ENCODE measurements at places on chromosomes 7 and 10. TPM values are rescaled to one million over a fixed set of nuclear protein-coding genes. Genes with fewer than 3 reads are reported as not detected.

Gene KNDC1
- total RNA-seq, result 0.33 TPM

Gene JCAD
- 94.8 TPM for total RNA-seq

Gene NUTM2A
- 0.86 TPM for total RNA-seq

Gene FOXL3
- not detected for total RNA-seq

Gene FAM180A
- total RNA-seq, result 11.9 TPM

Gene CCZ1
- 79.4 TPM for total RNA-seq

DNA sequence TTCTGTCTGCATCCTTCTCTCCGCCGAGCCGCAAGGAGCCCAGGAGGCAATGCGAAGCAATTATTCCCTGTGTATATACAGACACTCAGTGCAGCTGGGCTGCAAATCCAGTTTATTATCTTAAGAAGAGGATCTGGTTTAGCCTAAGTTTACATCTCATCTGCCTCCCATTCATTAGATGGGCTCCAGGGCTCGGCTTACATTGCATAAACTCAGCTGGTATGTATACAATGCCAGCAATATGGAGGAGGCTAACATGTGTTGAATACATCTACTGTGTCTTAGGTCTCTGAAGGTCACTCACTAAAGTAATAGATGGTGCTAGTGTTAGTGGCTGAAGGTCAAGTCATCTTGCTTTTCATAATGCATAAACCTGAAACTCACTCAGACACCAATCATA is 996.8 kb downstream of the KCNMA1 start:
- no peak for DNase-seq

- peak; percentile 95 for DNase-seq
Observed at GRCh38 chr7:1175967-1176851, 16.2 kb upstream of the ZFAND2A start.

DNA sequence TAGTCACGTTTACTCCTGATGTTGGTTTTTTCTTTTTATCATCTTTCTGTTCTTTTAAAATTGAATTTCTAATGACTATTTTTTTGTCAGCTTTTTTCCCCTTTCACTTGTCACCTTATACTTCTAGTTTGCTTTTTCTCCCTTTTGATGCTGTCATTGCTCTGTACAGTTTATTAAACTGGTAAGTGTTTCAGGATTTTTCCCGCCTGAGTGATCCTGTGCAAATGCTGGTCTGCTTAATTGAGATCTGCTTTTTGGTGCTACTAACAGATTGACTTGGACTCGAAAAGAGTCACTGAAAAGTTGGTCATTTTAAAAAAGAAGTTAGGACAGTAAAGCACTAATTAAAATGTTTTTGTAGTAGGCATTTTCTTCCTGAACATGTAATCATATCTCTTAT is 95.2 kb downstream of the PHTF2 start:
- no peak for DNase-seq

DNA sequence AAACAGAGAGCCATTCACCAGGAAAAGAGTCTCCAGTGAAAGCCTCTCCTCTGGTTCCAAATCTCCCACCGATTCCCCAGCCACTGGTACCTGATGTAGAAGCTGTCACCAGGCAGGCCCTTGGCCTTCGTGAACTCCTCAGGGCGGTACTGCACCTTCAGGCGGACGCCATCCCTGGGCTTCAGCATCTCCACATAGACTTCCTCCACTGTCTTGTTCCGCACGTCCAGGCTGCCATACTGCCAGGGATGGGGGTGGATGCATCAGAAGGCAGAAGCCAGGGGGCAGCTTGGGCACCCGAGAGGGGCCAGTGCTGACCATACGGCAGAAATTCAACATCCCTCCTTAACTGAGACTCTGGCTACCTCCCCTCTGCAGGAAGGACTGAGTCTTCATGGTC is 118.8 kb downstream of the DLG5 start:
- DNase-seq, result peak; percentile 64

DNA sequence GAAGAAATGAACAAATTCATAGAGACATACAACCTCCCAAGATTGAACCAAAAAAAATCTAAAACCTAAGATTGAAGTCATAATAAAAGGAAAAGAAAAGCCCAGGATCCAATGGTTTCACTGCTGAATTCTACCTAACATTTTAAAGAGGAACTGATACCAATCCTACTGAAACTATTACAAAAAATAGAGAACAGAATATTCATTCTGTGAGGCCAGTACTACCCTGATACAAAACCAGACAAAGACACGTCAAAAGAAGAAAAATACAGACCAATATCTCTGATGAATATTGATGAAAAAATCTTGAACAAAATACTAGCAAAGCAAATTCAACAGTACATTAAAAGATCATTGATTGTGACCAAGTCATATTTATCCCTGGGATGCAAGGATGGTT is 128.5 kb upstream of the STEAP1 start:
- DNase-seq, result no peak

DNA sequence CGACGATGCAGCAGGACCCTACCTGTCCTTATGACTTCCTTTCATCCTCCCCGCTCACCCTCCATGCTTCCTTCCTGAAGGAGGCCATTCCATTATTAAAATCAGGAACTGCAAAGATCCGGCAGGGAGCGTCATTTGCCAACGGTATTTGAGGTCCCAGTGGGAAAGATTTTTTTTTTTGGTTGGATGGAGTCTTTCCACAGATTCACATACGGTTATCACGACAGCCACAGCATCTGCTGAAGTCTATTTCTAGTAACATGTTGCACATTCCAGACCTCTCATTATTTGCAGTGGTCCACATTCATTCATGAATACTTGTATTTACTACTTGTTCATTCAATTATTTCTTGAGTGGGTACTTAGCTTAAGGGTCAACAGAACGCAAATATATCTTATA is 94.7 kb upstream of the LYZL2 start:
- DNase-seq, result peak; percentile 19

DNA sequence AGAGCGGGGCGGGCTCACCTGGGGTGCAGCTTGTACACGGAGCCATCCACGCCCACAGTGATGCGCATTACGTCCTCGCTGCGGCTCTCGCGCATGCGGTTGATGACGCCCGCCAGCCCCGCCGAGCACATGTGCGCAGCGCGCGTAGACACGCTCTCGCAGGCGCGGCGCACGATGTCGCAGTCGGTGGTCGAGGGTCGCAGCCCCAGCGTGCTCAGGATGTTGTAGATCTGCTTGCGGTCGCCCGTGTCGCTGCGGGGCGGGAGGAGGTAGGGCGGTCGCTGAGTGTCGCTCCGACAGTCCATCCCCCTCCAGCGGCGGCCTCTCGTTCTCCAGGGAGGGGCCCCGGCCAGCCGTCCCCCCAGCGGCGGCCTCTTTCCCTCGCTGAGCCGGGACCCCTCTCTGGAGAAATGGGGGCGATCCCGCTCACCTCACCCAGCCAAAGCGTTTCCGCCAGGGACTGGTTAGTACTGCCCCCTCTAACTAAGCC is 4.4 kb upstream of the MYL7 start:
- DNase-seq, result peak; percentile 73

DNA sequence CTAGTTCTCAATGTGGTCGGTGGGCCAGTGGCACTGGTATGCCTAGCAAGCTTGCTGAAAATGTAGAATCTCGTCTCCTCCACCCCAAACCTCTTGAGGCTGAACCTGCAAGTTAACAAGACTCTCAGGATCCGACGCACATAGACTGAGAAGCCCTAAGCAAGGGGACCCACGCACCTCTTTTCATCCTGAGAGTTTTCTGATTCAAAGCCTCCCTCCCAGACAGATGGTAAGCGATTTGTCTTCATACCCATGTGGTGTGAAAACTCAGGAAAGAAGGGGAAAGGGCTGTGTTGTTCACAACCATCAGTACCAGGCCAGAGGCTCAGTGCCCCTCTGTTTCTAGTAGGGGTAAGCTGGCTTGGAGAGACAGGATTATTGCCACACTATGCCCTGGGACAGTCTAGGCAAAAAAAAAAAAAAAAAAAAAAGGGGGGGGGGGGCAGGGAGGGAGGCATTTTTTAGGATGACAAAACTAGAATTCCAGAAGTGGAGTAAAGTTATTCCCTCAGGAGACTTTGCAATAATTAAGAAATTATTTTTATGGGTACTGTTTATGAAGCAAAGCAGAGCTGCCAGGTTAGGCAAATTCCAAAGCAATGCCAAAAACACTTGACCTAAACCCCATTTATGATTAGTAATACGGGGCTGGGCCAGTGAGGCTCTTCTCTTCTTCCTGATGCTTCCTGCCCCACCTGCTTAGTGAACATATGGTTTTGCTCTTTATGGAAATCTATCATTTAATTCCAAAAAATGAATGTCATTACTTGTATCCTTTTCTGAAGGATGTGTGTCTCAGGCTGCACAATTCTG is 117.6 kb upstream of the PDLIM1 start:
- DNase-seq, result peak; percentile 32

DNA sequence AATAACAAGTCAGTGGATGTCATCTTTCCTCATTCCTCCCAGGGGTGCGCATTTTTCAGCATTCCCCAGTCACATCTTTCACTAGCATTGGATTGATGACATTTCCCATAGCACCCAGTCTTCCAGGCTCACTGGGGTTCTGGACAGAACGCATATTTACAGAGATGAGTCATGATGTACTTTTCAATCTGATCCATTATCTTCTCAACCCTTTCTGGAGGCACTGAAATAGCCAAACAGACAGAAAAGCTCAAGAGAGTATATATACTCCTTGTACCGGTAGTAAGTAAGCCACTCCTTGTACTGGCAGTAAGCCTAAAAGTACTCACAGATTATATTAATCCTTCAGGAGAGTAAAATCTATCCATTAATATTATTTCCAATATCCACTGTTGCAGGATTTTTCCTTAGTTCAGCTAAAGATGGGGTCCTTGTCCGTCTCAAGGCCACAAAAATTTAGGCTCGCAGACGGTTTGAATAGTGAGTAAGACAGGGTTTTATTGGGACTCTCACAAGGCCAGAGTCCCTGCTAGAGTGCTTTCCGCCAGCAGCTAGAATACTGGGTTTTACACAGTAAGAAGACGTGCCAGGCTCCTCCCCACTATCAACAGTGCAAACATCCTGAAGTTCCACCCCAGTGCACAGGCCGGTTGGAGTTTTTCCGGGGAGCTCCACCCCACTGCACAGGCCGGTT is 60.8 kb downstream of the MDH2 start:
- no peak for DNase-seq

GRCh38 chr10:59829601-59830000 is 76.3 kb upstream of the MRLN start:
- no peak for DNase-seq

GRCh38 chr10:98587156-98587837 is 140.6 kb upstream of the HPS1 start:
- no peak for DNase-seq

DNA sequence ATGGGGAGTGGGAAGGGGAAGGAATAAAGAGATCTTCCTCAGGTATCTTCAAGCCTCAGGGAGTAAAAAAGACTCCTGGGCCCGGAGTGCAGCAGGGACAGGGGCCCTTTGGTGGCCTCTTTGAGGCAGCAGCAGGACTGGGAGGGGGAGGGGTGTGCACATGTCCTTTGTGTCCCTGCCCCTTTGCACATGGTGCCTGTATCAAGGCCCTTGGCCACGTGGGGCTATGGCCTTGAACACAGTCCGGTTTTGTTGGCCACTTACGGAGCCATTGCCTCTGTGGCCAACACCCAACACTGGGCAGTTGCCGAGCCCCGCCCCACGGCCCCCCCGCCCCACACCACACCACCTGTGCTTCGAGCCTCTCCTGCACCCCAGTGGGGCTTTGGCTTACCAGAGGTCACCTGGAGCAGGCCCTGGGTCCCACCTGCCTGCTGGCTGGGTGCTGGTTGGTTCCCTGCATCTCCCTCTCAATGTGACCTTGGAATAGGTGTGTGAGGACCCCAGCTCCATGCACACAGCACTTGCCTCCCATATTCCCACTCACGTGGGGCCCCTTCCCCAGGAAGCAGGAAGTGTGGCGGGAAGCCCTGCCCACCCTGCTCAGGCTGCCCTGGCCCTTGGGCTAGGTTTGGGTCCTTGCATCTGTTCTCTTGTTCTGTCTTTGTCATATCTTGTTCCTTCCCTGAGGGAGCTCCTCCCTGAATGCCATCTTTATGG is 5.4 kb downstream of the SAP25 start:
- DNase-seq, result peak; percentile 57

DNA sequence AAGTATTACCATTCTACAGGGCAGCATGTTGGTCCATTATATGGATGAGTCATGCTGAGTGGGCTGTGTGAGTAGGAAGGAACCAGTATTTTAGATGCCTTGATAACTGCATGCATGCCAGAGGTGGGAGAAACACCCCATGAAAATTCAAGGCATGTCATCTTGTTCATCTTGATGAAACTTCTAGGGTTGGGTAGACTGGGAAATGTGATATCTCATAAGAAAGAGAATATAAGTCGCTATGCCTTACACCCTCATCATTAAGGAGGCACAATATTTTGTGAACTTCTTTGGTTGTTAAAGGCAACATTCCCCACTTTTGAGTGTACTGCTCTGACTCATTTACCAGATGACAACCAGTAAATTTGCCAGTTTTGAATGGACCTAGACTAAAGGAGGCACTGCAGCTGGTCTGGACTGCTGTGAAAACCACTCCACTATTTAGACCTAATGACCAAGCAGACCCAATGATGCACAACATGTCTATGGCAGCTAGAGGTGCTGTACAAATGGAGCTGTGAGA is 48.0 kb downstream of the ZNF365 start:
- DNase-seq, result no peak

DNA sequence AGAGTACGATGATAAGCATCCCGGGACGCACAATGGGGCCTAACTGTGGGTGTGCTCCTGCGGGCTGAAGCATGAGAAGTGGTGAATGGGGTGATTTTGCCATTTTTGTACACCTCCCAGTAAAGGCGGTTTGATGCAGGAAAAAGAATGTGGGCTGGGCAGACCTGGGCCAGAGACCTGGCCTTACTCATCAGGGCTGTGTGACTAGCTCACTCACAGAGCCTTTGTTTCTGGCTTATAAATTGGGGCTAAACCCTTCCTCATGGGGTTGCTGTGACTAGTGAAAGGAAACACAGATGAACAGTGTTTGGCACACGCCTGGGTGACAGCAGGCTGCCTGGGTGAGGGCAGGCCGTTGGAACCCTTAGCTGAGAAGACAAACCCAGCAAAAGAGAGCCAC is 18.0 kb downstream of the RRP12 start:
- no peak for DNase-seq

DNA sequence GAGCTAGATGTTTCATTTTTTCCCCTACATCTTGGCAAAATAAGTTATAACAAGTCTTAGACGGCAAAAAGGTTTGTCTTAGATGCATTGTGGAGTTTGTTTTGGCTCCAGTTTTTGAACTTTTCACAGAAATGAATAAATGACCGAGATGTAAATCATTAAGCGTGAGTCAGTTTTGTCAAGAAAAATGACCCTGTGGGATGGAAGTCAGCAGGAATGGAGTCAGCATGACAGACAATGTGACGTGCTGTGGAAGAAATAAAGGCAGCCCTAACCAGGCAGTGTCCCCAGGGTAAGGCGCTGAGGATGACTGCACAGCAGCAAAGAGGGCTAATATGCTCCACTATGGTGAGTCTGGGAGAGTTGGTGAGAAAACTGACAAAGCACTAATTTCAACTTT is 163.2 kb downstream of the NOC3L start:
- no peak for DNase-seq
